ENCODE measurements at places on chromosomes 1 and 21.

GRCh38 chr1:84776639-84777038, 86.4 kb upstream of the SSX2IP start:
- peak; percentile 66 for DNase-seq

DNA sequence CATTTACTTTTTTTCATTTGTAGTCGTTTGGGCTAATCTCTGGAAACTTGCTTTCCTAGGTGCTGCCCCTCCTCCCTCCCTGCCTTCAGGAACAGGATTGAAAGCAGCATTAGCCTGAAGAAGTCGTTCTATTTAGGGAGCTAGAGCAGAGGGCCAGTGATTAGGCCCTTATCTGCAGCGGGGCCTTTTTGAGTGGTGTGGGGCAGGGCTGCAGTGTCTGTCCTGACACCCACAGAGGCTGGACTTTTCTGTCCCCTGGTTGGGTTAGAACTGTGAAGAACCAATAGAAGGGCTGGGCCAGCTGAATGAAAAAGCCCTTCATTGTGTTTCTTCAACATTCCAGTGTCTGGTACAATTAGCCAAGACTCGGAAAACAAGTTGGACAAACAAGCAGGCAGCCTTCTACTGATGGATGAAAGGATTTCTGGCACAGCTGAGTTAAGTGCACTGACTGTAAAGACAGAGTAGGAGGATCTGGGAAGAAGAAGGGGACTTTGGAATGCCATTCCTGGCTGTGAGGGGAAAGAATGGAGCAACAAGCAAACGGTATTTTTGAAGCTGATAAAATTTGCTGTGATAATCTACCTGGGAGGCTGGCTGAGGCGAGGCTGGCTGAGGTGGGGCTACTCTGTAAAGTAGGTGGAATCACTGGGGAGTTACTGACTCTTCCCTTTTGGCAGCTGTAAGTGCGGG, 9.7 kb downstream of the MACF1 start:
- no peak for DNase-seq

GRCh38 chr21:38848187-38848609, 42.5 kb downstream of the ETS2 start:
- DNase-seq = no peak

DNA sequence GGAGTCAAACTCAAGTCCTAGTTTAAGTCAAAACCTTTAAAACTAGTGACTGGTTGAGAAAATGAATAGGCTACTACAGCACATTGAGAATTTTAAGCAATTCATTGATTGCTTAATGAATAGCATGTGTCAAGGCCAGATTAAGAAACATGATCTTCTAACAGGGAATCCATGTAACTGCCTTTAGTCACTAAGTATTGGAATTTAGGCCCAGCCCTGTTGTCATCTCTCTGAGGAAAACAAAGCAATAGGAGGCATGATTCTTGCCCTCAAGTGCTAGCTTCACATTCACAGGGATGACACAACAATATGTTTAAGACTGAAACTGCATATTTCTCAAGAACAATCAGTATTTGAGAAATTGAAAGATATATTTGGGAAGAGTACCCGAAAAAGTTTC, 70.0 kb upstream of the PTGS2 start:
- peak; percentile 55 for DNase-seq

GRCh38 chr1:74853756-74854155, 120.8 kb downstream of the TYW3 start:
- peak; percentile 1 for DNase-seq

DNA sequence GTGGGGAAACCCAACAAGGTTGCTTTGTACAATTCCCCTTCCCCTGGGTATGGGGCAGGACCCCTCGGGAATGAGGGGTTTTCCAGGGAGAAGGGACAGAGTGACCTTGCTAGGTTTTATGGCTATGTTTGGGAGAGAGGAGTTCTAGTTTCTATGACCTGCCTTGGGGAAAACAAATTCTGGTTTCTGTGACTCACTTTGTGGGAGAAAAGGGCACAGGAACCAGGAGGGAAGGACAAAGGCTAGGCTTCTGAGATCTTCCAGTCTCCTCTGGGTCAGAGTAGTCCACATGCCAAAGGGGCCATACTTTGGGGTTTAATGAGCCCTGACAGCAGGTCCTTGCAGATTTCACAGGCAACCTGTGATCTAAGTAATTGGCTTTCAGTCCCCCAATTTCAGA, 5.5 kb upstream of the PTGER3 start:
- no peak for DNase-seq

GRCh38 chr1:6357243-6357936, 36.2 kb downstream of the ACOT7 start:
- no peak for DNase-seq

- DNase-seq = no peak
Measured at GRCh38 chr21:46504666-46505065, 46.0 kb downstream of the DIP2A start.

GRCh38 chr1:54601730-54602129, 21.6 kb downstream of the FAM151A start:
- DNase-seq = no peak

DNA sequence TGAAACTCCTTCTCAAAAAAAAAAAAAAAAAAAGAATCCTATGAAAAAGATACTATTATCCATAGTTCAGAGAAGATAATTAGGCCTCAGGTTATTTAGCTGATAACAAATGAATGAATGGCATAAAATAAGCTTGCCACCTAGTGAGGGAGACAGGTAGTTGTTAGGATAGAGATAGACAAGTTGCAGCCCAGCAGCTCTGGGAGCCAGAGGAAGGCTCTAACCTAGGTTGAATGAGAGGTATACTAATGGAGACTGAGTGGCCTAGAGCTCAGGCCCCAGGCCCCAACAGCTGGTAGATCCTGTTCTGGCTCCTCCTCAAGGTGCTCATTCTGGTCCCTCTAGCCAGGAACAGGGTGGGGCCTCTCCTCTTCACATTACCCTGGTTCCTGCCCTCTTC, 20.6 kb upstream of the RSPO1 start:
- no peak for DNase-seq

GRCh38 chr1:38038861-38039260, 7.7 kb downstream of the POU3F1 start:
- peak; percentile 65 for DNase-seq

DNA sequence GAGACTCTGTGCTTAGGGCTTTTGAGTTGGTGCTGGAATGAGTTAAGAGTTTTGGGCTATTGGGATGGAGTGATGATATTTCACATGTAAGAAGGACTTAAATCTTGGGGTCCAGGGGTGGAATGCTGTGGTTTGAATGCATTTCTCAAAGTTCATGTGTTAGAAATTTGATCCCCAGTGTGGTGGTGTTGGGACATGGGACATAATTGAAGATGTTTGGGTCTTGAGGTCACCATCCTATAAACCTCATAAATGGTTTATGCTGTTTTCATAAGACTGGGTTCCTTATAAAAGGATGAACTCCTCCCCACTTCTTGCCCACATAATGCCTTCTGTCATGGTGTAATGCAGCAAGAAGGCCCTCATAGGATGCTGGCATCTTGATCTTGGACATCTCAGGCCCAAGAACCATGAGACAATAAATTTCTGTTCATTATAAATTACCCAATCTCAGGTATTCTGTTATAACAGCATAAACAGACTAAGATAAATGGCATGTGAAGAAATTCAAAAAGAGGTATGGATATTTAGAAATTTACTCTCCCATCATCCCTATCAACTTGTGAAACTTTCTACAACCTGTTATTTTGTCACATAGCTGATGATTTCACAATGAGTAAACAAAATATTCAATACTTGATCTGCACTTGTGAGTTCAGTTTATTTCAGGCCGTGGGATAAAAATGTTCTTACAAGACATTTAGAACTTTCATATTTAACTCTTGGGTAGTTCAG, 48.0 kb upstream of the NEK7 start:
- DNase-seq = no peak

DNA sequence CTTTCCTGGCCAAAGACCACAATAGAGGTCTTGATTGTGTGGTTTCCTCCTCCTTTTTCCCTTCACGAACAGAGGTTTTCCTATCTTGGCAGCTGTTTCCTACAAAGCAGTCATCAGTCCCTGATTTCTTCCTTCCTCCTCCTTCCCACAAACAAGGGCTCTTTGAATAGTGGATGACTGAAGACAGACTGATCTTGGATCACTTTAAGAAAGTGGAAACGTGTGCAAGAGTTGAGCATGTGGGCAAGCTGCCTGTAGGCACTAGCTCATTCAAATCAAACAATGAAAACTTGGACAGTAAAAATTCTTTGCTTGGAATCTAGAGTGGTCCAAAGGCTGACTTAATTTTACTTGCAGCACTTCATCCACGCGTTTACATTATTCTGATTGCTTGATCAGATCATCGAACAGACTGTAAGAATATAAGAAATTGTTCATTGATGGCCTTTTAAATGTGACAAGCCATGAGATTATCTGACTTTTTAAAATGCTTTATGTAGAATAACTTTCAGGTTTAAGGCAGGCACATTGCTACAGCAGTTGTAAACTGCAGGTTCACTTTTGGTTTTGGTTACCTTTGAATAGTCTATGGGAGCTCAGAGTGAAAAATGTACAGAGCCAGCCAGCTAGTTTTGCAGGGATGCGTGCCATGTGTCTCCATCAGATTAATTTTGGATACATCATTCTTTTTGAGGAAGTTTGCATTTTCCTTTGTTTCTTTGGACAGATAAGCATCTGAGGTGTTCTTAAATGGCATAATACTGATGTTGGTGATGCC, 34.4 kb downstream of the ADGRL2 start:
- DNase-seq = peak; percentile 59

GRCh38 chr1:25618433-25618808, 1.8 kb downstream of the MAN1C1 start:
- DNase-seq = no peak

GRCh38 chr1:31552489-31552888, 23.8 kb upstream of the TINAGL1 start:
- DNase-seq = no peak

DNA sequence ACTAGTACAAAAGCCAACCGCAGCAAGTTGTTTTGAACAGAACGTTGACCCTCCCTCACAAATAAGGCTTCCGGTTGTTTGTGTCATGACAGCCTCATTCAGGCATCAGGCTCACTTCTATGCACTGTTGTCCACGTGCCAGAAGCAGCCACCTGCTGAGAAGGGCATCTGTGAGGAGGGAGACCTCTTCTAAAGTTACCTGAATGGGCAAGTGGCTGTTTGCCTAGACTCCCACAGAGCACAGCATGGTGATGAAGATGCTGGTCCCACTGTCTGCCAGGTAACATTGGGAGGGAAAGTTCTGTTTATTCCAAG, 176.1 kb downstream of the CLIC6 start:
- DNase-seq = no peak

DNA sequence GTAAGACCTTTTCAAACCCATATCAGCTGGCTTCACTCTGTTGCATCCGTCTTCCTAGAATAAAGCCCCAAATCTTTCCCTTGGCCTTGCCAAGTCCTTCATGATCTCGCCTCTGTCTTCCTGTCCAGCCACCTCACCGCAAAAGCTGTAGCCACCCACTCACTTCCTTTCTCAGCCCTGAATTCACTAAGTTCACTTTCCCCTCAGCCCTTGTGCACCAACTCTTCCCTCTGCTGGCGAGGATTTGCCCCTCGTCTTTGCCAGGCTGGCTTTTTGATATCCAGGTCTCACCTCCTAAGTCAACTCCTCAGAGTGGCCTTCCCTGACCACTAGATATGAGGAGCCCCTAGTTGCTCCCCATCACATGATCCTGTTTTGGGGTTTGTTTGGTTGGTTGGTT, 3.9 kb upstream of the COL16A1 start:
- DNase-seq = peak; percentile 87

- peak; percentile 26 for DNase-seq
Measured at GRCh38 chr1:232291261-232291660, 338.7 kb downstream of the SIPA1L2 start.

DNA sequence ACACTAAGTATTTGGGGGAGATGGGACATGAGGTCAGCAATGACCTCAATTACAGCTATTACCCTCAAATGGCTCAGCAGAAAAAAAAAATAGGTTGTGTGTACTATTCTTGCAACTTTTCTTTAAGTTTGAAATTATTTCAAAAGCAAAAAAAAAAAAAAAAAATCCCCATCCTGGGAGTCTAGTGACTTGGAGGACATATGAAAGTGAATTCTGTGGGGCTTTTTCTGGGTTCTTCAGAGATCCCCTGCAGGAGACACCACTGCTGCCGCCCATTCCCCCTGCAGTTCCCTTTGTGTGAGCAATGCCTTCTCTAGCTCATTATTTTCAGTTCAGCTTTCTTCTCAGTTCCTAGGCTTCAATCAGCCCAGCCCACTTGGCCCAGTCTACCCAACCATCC, 16.7 kb downstream of the HSD11B1 start:
- no peak for DNase-seq

- DNase-seq = no peak
Measured at GRCh38 chr1:67684526-67685066, 405 bp upstream of the GADD45A start.

DNA sequence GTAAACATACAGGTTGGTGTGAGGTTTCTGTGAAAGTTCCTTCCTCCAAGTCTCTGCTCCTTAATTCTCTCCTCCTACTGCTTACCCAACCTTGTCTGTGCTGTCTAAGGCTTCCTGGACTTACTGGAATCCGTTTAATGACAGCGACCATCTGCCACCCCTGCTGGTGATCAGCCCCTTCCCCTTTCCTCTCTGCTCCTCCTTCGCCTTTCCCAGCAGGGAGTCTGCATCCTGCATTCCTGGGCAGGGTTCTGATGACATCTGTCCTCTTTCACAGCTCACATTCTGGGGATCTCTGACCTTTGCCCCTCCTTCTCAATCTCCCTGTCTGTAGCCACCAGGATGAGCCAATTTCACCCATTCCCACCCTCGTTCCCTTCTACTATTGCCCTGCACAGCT, 66.5 kb downstream of the KIRREL1 start:
- DNase-seq = no peak

DNA sequence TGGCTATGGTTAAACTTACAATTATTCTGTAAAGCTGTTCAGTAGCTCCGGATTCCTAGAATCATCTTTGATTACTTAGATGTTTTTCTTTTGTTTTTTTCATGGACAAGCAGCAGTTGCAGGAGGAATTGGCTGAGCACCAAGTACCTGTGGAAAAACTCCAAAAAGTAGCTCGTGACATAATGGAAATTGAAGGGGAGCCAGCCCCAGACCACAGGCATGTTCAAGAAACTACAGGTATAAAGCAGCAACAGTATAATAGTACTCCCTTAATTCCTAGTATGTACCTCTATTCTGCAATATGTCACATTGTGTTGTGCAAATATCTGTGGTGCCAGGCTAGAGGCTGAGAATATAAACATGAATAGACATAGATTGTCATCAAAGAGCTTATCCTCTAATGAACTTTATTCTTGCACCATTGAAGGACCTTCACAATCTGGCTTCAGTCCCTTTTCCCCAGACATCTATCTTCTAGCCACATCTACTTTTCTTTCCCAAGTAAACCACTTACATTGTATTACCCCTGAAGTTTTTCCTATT, 132.3 kb upstream of the BMP8A start:
- DNase-seq = no peak

DNA sequence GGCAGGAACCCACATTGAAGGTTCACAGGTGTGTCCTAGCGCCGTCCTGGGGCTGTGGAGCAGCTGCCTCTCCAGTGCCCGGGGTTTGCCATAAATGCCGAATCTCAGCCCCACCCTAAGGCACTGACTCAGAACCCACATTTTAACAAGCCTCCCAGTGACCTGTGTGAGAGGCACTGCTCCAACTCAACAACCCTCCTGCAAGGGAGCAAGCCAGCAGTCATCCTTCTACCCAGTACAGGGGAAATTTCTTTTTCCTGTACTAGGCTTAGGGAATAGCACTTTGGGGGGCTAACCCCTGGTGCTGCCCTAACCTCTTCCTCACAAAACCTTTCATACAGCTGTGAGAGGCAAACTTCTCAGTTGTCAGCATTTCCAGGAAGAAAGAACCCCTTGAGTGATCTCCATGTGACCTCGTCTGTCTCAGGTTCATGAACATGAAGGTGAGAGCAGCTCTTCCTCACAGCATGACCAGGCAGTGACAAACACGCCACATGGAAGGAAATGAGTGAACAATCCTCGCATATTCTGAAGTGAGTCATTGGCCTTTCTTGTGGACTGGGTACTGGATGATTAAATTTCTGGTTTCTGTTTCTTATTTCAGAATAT, 11.4 kb upstream of the BCAR3 start:
- DNase-seq = peak; percentile 90

Measured in fibroblast of mammary gland (primary cell).